ENCODE measurements at places on chromosomes 7 and 10. TPM values are rescaled to one million over a fixed set of nuclear protein-coding genes. Genes with fewer than 3 reads are reported as not detected.
A peak's percentile ranks its signal among the peaks of the same experiment; 100 is the strongest.

Gene KLHDC10
- 20.8 TPM for total RNA-seq

Gene PTEN
- 77.0 TPM for total RNA-seq

Gene SAP25
- total RNA-seq = 0.32 TPM

Gene ANK3
- total RNA-seq = 39.1 TPM

Gene STMP1
- 45.4 TPM for total RNA-seq

Gene TMEM176A
- total RNA-seq = 2.6 TPM

Gene PLAC9
- 5.0 TPM for total RNA-seq

Gene C10orf105
- not detected for total RNA-seq

Gene ZNF727
- total RNA-seq = 0.48 TPM

Gene ZNF503
- 18.8 TPM for total RNA-seq

Gene CYP26C1
- not detected for total RNA-seq

Gene WIPF3
- total RNA-seq = 1.2 TPM

- no peak for ATAC-seq
Observed at GRCh38 chr7:68562323-68562899, 1035.9 kb upstream of the AUTS2 start.

DNA sequence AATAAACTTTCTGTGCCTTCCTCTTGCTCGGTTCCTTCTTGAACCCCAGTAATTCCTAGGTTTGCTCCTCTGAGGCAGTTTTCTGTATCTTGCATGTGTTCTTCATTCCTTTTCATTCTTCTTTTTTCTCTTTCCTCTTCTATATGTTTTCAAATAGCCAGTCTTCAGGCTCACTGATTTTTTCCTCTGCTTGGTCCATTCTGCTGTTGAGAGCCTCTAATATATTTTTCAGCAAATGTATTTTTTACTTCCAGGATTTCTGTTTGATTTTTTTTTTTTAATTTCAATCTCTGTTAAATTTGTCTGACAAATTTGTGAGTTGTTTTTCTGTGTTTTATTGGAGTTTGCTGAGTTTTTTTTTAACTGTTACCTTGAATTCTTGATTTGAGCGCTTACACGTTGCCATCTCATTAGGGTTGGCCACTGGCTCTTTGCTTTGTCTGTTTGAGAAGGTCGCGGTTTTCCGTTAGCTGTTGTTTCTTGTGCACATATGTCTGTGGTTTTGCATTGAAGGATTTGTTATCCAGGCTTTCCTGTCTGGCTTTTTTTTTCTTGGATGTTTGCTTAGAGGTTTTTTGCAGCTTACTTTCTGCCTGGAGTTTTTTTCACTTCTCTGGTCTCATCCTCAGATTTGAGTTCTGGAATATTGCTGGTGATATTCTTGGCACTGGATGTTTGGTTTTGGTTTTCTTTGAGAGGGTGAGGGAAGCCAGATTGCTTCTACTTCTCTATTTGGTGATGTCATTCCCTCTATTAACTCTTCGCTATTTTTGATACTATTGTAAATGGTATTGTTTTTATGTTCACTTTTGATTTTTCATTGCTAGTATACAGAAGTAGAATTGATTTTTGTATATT is 12.7 kb downstream of the SPRN start:
- ATAC-seq = no peak

DNA sequence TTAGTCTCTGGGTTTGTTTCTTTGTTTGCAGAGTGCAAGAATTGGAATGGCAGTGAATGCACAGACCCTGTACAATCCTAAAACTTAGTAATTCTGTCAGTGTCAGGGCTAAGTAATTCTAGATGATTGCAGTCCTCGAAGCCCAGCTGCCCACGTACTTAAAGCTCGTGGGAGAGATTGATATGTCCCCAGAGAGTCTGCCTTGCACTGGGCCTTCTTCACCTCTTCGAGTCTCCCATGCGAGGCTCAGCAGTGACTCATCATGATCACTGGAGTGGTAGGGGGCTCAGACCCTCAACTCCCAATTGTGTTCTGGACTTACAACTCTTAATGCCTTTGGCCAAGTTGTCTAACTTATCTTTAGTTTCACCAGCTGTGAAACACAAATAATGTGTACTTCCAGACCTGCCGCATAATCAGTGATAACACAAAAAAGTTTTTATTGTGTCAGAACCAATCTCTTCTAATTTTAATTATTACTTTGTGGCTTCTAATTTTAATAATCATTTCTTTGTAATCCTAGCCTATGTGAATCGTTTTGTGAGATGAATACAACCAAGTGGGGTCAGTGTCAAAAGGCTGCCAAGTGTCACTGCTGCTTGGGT is 345.6 kb upstream of the LRGUK start:
- ATAC-seq = no peak

DNA sequence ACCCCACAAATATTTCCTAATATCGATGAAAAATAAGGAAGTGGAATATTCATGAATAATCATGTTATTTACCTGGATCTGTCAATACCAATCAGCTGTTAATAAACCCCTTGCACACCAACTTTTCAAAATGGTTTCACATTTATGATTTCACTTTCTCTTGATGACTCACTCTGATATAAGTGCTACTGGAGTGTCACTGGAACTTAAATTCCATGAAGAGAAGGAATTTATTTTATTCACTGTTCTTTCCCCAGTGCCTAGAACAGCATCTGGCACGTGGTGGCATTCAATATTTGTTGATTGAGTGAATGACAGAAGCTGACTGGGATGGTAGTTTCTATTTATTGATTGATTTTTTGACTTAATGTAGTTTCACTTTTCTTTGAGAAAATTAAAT is 3.5 kb upstream of the ENO4 start:
- ATAC-seq = no peak

- ATAC-seq = no peak
Observed at GRCh38 chr10:33211106-33211878, 123.2 kb downstream of the NRP1 start.

GRCh38 chr10:88182601-88182930 is 319.1 kb downstream of the PTEN start:
- ATAC-seq = no peak

DNA sequence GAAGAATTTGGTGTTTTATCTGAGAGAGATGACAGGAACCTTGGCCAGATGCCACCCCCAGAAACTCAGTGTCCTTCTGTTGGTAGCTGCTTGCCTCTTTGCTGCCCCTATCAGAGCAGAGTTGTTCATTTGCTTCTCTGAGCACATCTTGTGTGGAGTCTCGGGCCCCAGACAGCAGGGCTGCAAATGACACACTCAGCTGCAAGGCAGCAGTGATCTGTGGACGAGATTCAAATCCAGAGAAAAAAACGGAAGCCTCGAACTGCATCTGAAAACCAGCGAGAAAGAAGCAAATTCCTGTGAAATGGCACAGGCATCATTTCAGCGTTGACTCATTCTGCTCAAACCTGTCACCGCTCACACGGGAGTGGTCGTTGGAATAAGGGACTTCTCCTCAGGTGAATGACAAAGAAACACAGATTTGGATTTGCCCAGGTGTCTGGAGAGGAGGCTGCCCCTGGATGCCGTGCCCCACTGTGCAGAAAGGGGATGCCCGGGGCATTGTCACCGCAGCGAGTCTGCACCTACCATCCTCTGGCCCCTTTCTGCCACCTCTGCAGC is 144.7 kb downstream of the PFKFB3 start:
- no peak for ATAC-seq

DNA sequence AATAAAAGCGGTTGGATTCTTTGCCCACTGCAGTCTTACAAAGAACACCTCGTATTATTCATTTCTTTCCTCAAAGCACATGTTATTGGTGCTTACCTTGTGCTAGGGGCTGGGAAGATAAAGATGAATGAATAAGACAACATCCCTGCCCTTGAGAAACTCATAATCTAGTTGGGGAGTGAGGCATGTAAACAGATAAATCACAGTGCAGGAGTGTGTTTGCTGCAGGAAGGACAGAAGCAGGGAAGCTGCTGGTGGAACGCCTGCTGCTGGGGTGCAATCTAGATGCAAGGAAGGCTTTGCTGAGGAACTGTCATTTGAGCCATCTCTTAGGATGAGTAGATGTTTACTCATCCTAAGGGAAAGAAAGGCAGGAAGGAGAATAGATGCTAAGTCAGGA is 135.6 kb downstream of the TMEM178B start:
- ATAC-seq = no peak

- ATAC-seq = no peak
Observed at GRCh38 chr10:96509017-96509641, 4.6 kb downstream of the TLL2 start.

DNA sequence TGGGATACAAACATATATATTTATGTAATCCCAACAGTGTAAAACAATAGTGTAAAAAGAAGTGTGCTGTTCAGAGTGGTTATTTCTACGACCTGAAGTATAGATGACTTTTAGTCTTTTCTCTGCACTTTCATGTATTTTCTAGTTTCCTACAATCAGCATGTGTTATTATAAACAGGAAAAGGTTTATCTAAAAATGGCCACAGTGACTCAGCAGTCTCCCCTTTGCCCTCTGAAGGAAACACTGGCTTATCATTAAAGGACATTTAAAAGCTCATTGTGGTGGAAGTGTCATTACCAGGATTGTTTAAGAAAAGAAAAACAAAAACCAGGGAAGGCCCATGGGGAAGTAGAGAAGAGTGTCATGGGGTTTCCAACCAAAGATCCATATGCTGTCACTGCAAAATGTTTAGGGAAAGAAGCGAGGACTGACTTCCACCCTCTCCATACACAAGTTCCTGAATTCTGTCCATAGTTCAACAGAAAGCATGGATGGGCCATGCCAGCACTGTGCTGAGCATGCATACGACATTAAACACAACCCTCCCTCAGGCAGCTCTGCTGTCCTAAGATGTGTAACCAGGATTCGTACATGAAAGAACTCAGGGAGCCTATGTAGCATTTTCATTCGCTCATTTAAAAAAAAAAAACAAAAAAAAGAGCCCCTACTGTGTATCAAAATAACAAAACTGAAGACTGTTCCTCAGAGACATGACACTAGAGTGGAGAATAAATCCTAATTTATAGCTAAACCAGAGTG is 10.2 kb downstream of the CYREN start:
- no peak for ATAC-seq

- no peak for ATAC-seq
Observed at GRCh38 chr10:31457858-31458257, 138.8 kb downstream of the ZEB1 start.

GRCh38 chr10:104424719-104425118 is 71.1 kb downstream of the CFAP58 start:
- ATAC-seq = peak; percentile 84

DNA sequence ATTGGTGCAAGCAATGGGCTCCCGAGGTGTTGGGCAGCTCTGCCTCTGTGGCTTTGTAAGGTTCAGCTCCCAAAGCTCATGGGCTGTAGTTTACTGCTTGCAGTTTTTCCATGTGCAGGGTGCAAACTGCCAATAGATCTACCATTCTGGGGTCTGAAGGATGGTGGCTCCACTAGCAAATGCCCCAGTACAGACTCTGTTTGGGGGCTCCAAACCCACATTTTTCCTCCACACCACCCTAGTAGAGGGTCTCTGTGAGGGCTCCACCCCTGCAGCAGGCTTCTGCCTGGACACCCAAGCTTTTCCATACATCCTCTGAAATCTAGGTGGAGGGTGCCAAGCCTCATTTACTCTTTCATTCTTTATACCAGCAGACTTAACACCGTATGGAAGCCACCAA is 17.4 kb upstream of the ZNF37A start:
- no peak for ATAC-seq

Data from esophagus mucosa (tissue), 1 donor.